GM23248 (cell line): ENCODE measurements at places on chromosomes 5 and 9. TPM values are rescaled to one million over a fixed set of nuclear protein-coding genes. Genes with fewer than 3 reads are reported as not detected.

Gene PCDHGA10
- total RNA-seq, result 10.4 and 11.1 TPM in 2 replicates

Gene PDCD1LG2
- total RNA-seq, result 34.7 and 36.8 TPM in 2 replicates

Gene LMBRD2
- total RNA-seq, result 14.5 and 28.2 TPM in 2 replicates

Gene EDIL3
- 16.3 and 24.1 TPM in 2 replicates for total RNA-seq

Gene TMEM232
- 1.3 and 6.2 TPM in 2 replicates for total RNA-seq

Gene DMRTA1
- 0.11 TPM in 1 of 2 replicates, not detected in the other for total RNA-seq

Gene PLPP7
- 0.13 and 0.32 TPM in 2 replicates for total RNA-seq

DNA sequence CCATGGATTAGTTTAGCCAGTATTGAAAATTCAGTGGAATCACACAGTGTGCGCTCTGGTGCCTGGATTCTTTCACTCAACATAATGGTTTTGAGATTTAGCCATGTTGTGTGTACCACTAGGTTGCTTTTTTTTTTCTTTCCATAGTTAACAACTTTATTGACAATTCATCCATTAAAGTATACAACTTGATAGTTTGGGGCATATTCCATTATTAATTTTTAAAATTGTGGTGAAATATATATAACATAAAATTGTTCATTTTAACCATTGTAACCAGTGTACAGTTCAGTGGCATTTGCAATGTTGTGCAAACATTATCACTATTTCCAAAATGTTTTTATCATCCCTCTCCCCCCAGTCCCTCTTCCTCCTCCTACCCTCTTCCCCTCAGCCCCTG, 35.2 kb downstream of the ANKRD33B start:
- DNase-seq, result no peak

- DNase-seq, result no peak
These were observed 1849.5 kb upstream of the ACO1 start for GRCh38 chr9:30534896-30535295.

- no peak for DNase-seq
These were observed 59.3 kb upstream of the RIOK2 start for GRCh38 chr5:97242341-97242740.

DNA sequence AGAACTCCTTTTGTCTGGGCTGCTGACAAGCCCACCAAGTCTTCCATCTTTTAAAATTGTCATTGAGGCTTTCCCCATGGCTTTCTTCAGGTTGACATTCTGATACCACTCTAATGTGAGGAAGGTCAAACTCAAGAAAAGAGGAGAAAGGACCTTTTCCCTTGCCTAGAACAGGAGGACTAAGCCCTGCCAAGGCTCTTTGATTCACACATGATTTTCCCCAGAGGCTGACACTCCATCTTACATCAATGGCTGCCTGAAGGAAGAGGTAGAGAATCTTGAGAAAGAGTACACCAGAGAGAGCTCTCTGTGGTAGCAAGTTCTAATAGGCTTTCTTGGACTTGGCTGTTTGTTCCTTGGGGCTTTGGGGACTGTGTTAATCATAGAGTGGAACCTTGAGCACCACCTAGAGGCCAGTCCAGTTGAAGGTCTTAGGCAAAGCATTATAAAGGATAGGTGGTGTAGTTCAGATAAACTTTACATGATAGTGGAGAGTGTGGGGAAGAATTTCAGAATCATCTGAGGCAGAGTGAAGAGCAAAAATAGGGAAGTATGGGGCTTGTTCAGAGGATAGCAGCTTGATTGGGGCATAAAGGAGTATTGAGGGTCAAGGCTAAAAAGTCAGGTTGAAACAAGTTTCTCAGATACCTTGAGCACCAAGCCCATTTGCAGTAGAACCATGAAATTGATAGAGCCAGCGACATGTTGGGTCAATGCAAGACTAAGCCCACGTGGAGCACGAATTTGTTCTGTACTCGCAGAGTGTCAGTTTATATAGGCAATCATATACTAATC, 36.7 kb downstream of the NDFIP1 start:
- DNase-seq, result peak; percentile 80

DNA sequence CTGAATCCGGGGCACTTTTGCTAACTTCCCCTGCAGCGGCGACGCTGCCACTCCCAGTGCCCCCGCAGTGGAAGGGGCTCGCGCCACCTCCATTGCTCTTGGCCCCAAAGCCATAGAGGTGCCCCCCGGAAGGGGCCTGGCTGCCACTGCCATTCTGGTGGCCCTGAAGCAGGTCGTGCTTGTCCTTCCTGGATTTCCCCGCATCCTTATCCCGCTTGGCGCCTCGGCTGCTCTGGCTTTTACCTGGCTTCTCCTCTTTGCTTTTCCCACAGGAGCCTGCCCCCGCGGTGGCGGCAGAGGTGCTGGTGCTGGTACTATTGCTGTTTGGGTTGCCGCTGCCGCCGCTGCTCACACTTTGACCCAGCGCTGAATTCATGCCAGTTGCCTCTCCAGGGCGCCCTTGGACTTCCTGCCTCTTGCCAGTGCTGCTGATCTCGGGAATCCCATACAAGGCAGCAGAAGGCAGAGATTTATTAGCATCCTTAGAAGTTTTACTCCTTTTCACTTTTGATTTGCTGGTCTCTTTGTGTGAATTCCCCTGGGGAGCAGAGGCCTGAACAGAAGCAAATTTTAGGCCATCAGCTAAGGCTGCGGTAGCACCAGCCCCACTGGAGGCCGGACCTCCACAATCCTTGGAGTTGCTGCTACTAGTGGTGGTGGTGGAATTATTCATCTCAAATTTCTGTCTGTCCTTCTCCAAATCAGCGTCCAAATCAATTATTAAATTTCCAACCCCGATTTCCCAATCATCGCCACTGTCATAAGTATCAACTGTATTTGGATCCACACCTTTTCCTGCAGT, 2.1 kb downstream of the ZNF608 start:
- peak; percentile 49 for DNase-seq

GRCh38 chr5:27038476-27038875, at the start of gene CDH9:
Gene CDH9, minus strand, starts transcription at chr5:27038586. Its CDS starts 50,253 bp downstream, at chr5:26988333.
- no peak for DNase-seq

- no peak for DNase-seq
These were observed 81.2 kb upstream of the TRPC7 start for GRCh38 chr5:136446565-136446964.

DNA sequence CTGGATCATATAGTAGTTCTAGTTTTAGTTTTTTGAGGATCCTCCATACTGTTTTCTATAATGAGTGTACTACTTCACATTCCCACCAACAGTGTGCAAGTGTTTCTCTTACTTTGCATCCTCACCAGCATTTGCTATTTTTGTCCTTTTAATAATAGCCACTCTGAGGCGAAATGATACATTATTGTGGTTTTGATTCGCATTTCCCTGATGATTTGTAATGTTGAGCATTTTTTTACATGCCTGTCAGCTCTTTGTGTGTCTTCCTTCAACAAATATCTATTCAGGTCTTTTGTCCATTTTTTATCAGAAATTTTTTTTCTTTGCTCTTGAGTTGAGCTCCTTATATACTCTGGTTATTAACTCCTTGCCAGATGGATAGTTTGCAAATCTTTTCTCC, 114.0 kb downstream of the ADAMTSL1 start:
- DNase-seq, result peak; percentile 72

GRCh38 chr9:21672761-21673160, 129.7 kb upstream of the MTAP start:
- DNase-seq, result peak; percentile 47

GRCh38 chr5:68544648-68545552, 329.3 kb downstream of the PIK3R1 start:
- DNase-seq, result peak; percentile 65

GRCh38 chr5:181164076-181164952, 16.9 kb downstream of the OR2V2 start:
- DNase-seq, result peak; percentile 17

- DNase-seq, result peak; percentile 79
These were observed 166.4 kb downstream of the TLE1 start for GRCh38 chr9:81522716-81523551.

GRCh38 chr9:84278130-84278529, 62.4 kb downstream of the SLC28A3 start:
- DNase-seq, result peak; percentile 70

- DNase-seq, result peak; percentile 29
These were observed 740.7 kb downstream of the CETN3 start for GRCh38 chr5:89668821-89669220.

DNA sequence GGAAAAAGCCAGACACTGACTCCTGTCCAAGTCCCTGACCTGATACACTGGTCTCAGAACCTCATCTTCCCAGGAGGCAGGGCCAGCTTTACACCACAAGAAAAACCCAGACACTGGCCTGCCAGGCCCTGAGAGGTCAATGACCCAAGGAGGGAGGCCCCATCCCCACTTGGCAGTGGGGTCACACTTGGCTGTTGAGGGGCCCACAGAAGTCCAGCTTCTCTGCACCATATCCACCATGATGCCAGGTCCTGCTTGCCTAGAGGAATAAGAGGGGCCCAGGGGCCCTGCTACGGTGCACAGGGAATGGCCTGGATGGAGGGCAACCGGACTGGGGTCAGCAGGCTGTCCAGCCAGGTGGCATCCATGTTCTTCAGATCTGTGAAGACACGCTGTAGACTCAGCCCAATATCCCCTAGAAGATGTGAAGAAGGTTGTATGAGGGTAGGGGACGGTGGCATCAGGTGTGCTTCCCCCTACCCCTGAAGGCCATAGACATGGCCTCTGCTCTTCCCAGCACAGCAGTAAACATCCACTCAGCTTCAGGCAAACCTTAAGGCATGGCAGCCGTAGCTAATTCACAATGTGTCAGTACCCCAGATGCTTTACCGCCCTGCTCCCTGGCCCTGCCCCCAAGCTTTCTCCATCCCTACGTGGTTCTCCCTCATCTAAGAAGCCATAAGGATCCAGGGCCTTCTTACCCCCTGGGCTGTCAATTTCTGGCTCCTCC, 6.7 kb downstream of the IRF1 start:
- DNase-seq, result no peak

DNA sequence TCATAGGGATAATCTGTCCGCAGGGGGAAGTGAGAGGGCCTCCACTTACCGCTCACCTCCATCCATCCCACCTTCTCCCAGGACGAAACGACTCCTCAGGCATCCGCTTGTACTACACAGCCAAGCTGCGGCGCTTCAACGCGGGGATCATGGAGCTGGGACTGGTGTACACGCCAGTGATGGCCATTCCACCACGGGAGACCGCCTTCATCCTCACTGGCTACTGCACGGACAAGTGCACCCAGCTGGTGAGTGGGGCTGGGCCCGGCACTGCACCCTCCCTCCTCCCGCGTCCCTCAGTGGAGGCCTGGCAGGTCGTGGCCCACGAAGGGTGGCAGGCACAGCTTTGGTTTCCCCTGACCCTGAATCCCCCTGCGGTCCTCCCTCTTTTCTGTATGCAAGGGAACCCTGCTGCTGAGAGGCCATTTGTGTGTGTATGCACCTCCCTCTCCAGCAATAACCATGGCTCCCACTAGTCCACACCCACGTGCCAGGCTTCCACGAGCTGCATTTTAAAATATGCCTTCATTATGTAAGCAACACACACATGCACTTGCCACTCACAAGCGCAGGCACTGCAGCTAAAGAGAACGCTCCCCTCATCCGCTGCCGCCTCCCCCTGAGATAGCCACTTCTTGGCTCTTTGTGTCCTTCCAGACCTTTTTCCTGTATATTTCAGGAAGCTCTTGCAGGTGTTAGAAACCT, 11.8 kb downstream of the DBH start:
- DNase-seq, result no peak

GRCh38 chr5:53246042-53246836, 136.7 kb upstream of the MOCS2 start:
- DNase-seq, result peak; percentile 82

DNA sequence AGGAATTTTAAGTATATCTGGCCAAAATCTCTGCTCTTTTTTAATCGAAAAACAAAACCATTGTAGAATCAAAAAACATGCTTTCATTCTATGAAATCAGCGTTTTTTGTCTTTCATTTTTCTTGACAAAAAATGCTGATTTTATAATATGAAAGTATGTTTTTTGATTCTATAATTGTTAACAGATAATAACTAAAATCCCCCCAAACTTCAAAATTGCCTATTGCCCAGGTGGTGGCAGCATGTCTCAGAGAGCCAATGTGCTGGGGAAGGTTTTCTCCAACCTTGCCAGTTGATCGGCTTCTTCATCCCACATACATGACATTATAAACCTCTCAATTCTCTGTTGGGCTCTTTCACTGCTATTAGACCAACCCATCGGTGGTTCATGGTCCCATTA, 5.1 kb upstream of the SMIM15 start:
- peak; percentile 56 for DNase-seq

DNA sequence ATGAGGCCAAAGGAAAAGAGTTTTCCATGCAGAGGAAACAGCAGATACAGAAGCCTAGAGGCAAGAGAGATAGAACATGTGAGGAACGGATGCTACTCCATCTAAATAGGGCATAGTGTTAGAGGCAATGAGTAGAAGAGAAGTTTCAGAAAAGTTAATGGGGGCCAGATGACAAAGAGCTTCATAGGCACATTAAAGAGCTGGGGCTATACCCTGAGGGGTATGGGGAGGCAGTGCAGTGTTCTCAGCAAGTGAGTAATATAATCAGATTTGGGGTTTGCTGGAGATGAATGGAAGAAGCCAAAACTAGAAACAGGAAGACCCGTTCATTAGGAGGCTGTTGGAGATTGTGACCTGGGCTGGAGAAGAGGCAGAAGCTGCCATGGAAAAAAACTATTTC, 87.2 kb downstream of the GLIS3 start:
- DNase-seq, result no peak
